Neuronal stem cell (in vitro differentiated cells): ENCODE measurements at places on chromosomes 2 and 18.

DNA sequence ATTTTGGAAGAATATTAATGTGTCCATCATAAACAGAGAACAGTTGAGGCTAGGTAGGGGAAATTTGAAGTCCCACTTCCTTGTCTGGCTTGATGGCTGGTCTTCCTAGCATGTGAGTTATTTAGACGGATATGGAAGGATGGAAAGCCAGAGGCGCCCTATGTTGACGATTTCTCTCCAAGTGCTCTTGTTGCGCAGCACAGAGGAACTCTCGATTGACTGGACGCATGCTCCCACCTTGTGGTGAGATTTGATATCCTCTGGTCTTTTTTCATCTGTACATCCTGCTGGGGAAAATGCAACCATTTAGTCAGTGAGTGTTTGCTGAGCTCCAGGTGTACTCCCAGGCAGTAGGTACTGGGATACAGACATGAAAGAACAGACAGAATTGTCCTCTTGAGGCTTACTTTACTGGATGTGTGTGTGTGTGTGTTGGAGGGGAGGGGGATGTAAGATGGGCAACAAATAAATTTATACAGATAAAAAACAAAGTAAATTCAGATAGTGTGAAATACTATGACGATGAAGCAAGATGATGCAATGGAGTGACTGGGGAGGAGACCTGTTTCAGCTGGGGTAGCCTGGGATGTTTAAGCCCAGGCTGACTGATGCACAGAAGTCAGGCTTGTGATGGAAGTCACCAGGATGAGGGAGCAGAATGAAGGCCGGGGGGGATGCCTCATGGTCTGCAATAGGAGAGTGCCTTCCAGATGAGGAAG, 137.2 kb downstream of the TRIM43 start:
- peak; percentile 53 for DNase-seq

- DNase-seq, result no peak
Observed at GRCh38 chr2:214358506-214358905, 52.3 kb upstream of the VWC2L start.

- no peak for DNase-seq
Observed at GRCh38 chr2:117698819-117699218, 115.7 kb upstream of the DDX18 start.

DNA sequence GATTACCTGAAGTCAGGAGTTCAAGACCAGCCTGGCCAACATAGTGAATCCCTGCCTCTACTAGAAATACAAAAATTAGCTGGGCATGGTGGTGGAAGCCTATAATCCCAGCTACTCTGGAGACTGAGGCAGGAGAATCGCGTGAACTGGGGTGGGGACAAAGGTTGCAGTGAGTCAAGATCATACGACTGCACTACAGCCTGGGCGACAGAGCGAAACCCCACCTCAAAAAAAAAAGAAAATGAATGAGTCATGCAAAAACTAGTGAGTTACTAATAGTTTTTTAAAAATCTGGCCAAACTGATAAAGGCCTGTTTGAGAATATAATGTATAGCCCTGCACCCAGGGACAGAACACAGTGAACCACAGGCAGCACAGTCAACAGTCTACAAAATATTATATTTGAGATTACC, 17.5 kb downstream of the AFG3L2 start:
- DNase-seq, result no peak

GRCh38 chr18:13619505-13620205, 106.7 kb downstream of the FAM210A start:
- no peak for DNase-seq

GRCh38 chr2:13597176-13597575, 880.4 kb downstream of the TRIB2 start:
- DNase-seq, result no peak

DNA sequence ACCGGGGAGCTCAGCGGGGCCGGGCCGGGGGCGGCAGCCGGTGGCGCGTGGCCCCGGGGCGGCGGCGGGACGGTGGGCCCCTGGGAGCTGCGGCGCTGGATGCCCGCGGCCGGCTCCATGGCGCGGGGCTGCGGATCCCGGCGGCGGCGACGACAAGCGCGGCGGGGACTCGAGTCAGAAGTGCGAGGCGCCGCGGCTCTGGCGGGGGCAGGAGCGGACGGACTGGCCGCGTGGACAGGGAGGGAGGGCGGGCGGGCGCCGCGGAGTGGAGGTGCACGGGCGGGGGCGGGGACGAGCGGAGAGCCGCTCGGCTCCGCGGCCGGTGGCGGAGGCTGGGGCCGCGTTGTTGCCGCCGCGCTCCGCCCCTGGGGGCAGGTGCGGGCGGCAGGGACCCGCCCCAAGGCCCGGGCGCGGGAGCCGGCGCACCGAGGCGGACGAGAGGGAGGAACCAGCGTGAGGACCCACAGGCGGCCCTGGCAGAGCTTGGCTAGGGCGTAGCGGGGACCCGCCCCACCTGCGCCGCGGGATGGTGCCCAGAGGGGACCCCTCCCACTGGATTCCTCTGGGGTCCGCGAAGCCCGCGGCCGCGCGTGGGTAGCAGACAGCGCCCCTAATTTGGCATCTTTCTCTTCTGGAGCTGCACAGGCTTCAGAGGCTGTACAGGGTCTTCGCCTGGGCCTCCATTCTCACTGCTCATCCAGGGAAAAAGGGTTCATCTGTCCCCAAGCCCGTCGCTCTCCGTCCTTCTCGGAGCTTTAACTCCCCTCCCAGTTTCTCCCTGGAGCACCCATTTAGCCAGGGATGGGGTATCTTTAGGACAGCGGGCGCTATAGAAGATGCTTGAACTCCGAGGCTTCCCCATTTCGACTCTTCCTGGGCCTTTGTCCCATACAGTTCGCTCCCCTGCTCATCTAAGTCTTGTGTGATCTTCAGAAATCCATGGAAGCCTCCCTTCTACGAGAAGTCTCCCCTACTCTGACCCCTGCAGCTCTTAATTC, at the start of gene TMEM163:
TSS of gene TMEM163 (minus strand) at position 184 of the 998 bp plus-strand sequence.
- peak; percentile 43 for DNase-seq

- no peak for DNase-seq
Observed at GRCh38 chr2:192854706-192855105, 660.0 kb upstream of the TMEFF2 start.

- no peak for DNase-seq
Observed at GRCh38 chr2:97727296-97727695, 13.9 kb downstream of the ZAP70 start.

- DNase-seq, result no peak
Observed at GRCh38 chr2:240141736-240142135, 1.3 kb upstream of the OTOS start.

GRCh38 chr18:78978349-78979055, 1.1 kb upstream of the SALL3 start:
- no peak for DNase-seq

- DNase-seq, result no peak
Observed at GRCh38 chr2:101773137-101773536, 75.6 kb downstream of the MAP4K4 start.

DNA sequence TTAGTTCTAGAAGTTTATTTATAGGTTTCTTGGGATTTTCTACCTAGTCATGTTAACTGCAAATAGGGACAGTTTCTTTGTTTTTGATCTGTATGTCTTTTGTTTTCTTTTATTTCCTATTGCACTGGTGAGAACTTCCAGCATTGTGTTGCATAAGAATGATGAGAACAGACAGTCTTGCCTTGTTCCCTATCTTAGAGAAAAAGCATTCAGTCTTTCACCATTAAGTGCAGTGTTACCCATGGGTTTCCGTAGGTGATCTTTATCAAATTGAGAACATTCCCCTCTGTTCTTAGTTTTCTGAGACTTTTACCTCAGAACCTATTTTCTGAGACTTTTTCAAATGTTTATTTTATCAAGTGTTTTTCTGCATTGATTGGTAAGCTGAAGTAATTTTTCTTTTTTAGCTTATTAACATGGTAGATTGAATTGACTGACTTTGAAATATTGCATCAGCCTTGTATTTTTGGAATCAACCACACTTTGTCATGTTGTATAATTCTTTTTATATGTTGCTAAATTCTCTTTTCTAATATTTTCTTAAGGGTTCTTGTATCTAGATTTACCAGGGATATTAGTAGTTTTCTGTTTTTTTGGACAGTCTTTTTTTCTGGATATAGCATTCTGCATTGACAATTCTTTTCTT, 17.2 kb downstream of the MFSD6 start:
- no peak for DNase-seq

GRCh38 chr2:199100326-199101110, 357.2 kb downstream of the SATB2 start:
- DNase-seq, result no peak

DNA sequence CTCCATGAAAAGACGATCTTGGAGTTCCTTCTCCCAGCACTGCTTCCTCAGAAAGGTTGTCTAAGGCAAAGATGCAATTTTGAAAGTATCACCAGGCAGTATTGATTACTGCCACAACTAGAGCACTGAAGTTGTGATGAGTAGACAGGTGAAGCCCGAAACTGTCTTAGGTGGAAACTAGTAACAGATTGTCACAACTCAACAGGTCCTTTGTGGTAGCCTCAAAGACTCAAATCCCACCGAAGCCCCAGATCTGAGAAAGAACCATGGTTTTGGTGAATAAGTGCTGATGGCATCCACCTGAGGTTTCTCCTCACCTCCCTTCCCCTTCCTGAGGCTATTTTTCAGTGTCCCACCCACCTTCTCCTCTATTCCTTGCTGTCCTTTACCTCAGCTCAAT, 248.0 kb downstream of the DSEL start:
- DNase-seq, result no peak

GRCh38 chr2:147293991-147294824, 550.6 kb upstream of the ACVR2A start:
- no peak for DNase-seq

DNA sequence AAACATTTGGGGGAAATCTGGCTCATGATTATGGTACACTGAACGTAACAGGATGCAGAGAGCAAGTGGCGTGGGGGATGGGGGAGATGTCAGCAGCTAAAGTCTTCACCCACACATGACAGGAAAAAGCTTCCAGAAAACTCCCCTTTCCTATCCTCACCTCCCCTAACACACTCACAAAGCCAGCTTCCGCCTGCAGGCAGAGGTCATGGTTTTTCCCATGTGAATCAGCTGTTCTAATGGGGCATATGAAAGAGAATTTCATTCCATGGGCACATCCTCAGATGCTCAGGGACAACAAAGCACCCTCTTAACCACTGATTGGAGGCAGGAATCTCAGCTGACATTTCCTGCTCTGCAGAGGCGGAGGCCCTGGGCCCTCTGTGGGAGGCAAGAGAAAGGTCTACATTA, 129.1 kb downstream of the TSN start:
- no peak for DNase-seq

DNA sequence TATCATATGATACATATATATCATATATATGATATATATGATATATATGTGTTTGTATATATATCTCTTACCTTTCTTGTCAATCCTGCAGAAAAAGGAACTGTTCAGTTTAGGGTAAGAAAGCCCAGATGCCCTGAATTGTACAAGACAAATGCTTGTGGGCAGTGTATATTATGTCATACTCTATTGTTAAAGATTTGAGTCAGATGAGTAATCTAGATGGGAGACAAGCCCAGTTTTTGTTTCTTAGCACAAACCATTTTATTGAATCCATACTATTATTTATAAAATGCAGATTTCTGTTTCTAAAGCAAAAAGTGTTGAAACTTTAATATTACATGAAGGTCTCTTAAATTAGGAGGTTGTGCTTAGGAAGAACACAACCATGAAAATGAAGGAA, 90.6 kb downstream of the VRK2 start:
- DNase-seq, result no peak

DNA sequence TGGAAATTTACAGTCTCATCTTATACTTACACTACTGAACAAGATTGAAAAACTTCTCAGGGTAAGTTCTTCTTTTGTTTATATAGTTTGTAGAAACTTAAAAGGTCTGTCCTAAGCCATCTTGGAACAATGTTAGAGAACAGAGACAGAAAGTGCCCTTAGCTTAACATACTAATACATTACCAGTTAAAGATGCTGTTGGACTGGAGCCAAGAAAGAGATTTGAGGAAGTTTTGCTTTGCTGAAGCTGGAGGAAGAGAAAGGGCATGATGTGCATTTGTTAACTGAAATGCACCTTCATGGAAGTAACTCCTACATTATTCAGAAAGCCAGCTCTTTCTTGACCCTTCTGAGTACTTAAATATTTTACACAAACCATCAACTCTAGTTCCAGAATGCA, 66.5 kb upstream of the TNFRSF11A start:
- no peak for DNase-seq

- DNase-seq, result no peak
Observed at GRCh38 chr2:122799391-122799790, 1043.9 kb downstream of the TSN start.

- no peak for DNase-seq
Observed at GRCh38 chr2:154161286-154161685, 289.6 kb downstream of the GALNT13 start.

GRCh38 chr2:216372761-216373291, 543 bp upstream of the MARCHF4 start:
- DNase-seq, result no peak

GRCh38 chr2:120894966-120895365, 159.3 kb downstream of the GLI2 start:
- no peak for DNase-seq

- no peak for DNase-seq
Observed at GRCh38 chr2:225471039-225471438, 71.5 kb downstream of the NYAP2 start.

GRCh38 chr2:127277028-127277427, 16.9 kb downstream of the ERCC3 start:
- no peak for DNase-seq

- no peak for DNase-seq
Observed at GRCh38 chr2:182717416-182717815, 1.4 kb downstream of the DNAJC10 start.

DNA sequence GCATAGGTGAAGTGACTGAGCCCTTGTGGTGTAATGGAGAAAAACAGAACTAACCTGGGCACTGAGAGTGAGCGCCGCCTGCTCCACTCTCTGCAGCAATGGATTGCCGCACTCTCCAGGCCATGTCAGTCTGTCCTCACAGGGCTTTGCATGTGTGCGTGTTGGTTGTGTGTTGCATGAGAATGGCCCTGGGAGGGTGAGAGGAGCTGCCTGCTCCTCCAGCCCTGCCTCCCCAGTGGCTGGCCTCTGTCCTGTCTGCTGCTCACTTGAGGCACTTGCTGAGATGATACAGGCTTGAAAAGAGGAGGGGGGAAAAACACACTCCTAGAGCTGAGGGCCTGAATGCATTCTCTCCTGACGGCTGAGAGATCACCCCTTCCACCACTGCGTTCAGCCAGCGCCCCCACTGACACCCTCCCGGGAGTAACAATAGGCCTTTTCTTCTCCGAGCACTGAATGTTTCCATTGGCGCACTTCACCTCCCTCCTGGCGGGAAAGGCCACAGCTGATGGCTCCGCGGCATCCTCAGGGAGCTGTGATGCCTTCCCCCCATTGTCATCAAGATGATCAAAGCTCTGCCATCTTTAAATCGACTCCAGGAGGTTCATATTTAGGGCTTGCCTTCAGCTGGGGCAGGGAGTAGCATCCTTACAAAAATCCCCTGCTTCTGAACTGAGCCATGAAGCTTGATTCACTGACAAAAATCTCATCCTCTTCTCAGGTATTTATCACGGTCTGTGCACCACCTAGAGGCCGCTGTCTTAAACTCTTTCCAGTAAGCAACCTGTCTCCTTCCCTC, 49.9 kb upstream of the DAPL1 start:
- DNase-seq, result peak; percentile 63

- DNase-seq, result no peak
Observed at GRCh38 chr18:49251451-49251850, 209.0 kb downstream of the DYM start.

GRCh38 chr2:124136110-124136509, 111.0 kb downstream of the CNTNAP5 start:
- DNase-seq, result no peak
